ENCODE measurements at places on chromosomes 16 and 17. TPM values are rescaled to one million over a fixed set of nuclear protein-coding genes. Genes with fewer than 3 reads are reported as not detected.

The GUCY2D gene
- total RNA-seq, result not detected

The TBX2 gene
- total RNA-seq, result 11.6 TPM

- peak; percentile 80 for DNase-seq
Observed at GRCh38 chr17:50918933-50919296, 52.8 kb upstream of the TOB1 start.

DNA sequence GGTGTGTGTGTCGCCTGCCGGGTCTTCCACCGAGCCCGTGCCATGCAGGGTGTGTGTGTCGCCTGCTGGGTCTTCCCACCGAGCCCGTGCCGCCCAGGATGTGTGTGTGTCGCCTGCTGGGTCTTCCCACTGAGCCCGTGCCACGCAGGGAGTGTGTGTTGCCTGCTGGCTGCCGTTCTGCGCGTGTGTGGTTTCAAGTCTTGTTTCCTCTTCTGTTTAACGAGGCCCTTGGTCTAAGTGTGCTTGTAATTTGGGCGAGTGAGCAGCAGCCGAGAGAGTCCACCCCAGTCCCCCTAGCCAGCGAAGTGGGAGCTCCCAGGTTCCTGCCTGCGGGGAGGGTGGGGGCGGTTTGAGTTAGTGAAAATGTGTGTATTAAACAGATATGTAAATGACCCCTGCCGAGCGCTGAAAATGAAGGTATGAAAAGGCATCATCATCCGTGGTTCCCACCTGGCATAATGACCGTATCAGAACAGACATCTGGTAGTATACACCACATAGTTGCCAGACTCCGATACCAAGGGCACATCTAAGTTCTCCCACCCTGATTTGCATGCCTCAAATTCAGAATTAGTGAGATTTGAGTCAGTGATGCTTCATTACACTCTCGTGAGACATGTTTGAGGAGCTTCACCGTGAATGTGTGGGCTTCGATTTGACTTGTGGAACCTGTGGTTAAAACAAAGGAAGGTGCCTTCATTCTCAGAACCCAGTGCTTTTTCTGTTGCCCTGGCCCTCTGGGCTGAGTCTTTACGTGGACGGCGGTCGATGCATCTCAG lies 114.5 kb upstream of the CHMP6 start:
- DNase-seq, result peak; percentile 22

- no peak for DNase-seq
Observed at GRCh38 chr17:33084755-33085154, 93.1 kb downstream of the SPACA3 start.

DNA sequence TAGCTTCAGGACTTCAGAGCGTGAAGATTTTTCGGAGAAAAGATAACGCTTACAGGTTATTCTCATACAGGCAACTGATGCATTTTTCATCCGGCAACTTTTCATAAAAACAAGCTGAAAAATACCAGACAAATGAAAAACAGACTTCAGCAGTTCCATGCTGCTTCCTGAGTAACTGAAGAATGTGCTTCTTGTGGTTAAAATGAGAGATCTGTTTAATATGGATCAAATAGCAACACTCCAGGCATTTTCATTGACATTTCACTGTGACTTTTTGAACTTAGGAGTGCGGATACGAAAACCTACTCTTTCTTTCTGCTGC lies 705 bp upstream of the PITPNC1 start:
- DNase-seq, result no peak

- DNase-seq, result peak; percentile 65
Observed at GRCh38 chr16:89690392-89690901, 4.0 kb downstream of the CDK10 start.

All from osteoblast (primary cell).